ENCODE measurements at places on chromosomes 3 and 15. TPM values are rescaled to one million over a fixed set of nuclear protein-coding genes. Genes with fewer than 3 reads are reported as not detected.

The ARGFX gene
- not detected for total RNA-seq

The DUOXA2 gene
- total RNA-seq, result not detected

The NGRN gene
- 89.4 TPM for total RNA-seq

The SPATA12 gene
- total RNA-seq, result not detected

All from smooth muscle cell of the pulmonary artery (primary cell).